ENCODE measurements at places on chromosomes 4 and X.
A peak's percentile ranks its signal among the peaks of the same experiment; 100 is the strongest.

GRCh38 chr4:957581-958313 is 15.6 kb downstream of the DGKQ start:
- DNase-seq, result no peak

DNA sequence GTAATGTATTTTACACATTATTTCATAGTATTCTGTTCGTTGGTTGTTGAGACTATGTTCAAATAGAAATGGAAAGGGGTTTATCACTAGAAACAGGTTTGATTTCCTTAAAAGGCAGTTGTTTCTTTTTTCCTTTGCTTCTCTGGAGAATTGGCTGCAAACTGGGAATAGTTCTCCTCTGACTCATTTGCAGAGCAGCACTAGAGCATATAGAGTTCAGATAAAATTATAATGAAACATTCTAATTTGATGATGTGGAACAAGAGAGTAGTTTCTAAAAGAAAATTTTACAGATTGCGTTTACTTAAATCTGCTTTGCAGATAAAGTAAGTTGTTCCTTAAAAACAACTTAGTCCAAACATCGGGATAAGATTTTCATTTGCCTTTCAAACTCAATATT is 29.7 kb downstream of the SYNPO2 start:
- peak; percentile 83 for DNase-seq

GRCh38 chrX:44330227-44330626 is 13.2 kb downstream of the EFHC2 start:
- DNase-seq, result no peak

DNA sequence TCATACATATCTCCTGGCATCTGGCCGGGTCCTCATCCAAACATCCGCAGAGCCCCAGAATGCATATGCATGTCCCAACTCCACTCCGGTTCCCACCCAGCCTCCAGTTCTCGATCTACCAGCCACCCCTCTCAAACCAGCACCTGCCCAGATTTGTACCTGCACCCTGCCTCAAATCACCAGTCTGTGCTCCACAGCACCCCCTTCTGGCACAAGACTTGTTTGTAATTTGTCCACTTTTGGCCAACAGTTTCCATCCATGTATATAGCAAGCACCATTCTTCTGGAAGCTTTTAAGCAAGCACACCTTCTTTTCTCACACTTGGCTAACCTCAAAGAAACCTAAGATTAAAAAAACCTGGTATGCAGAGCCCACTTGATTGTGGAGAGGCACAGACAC is 644.1 kb downstream of the MID1IP1 start:
- DNase-seq, result no peak

GRCh38 chr4:165079476-165079875 is 25.8 kb downstream of the TRIM75 start:
- DNase-seq, result no peak

DNA sequence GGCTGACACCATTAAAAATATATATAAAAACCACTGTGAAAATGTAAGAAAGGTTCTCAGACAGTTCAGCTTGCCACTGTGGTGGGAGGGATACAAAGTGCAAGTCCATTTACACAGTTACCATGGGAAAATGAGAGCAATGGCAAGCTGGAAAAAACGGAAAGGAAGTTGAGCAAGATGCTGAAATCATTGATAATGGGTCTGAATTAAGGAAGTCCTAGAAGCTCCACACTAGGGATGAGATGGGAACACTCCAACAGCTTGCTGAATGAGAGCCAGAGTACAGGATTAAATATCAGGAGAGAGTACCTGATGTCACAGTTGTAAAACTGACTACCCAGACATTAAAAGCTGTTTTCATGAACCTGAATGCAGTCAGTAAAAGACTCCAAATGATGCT is 218.6 kb downstream of the PRDM5 start:
- no peak for DNase-seq

DNA sequence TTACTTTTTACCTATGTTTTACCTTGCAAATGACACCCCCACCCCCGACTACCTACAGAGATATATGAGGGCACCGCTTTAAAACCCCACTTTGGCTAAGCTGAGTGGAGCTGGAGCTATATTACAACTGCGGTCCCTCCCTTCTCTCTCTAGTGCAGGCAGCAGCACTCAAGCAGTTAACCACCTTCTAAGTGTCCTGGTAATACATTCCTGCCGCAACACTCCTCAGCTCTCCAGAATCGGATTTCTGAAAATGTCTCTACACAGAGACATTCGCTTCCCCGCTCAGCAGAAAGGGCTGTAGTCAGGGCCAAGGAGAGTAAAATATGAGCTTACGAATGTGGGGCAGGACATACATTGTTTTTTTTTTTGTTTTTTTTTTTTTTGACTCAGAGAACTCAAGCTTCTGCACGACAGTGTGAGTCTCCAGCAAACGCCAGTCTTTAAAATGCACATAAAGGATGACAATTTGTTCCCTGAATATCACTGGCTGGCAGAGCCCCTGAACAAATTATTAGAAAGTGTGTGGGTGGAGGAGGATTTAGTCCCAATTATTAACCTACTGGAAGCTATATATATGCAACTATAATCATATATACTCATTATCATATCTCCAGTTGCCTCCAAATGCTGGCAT is 287.0 kb upstream of the TET2 start:
- peak; percentile 0 for DNase-seq

DNA sequence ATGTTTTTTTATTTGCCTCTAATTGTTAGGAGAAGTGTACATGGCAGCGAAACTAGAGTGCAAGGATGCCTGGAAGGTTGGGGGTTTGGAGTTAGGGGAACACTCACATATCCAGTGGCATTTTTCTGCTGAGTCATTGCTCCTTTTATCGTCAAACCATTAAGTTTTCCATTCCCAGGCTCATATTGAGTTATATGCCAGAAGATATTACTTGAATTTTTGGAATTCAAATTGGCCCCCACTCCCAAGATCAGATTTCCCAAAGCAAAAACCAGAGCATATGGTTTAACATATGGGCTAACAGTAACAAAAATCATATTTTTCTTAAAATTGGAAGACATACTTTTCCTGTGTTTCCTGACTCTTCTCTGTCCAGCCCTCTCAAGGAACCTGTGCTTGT is 152.7 kb downstream of the FSTL5 start:
- no peak for DNase-seq

DNA sequence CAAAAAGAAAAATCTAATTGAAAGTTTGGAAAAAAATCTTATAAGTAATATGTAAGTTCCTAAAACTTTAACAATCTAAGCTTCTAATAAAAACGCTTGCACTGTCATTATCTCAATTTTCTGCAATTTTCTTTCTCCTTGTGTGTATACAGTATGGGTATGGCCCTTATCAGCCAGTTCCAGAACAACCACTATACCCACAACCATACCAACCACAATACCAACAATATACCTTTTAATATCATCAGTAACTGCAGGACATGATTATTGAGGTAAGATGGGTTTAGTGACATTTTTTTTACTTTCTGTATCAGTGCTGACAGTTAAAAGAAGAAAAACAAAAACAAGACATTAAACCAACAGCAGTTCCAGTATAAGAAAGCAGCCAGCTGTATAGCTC is 4.9 kb downstream of the STATH start:
- no peak for DNase-seq

GRCh38 chr4:8577972-8578371 is 2.2 kb upstream of the GPR78 start:
- no peak for DNase-seq

DNA sequence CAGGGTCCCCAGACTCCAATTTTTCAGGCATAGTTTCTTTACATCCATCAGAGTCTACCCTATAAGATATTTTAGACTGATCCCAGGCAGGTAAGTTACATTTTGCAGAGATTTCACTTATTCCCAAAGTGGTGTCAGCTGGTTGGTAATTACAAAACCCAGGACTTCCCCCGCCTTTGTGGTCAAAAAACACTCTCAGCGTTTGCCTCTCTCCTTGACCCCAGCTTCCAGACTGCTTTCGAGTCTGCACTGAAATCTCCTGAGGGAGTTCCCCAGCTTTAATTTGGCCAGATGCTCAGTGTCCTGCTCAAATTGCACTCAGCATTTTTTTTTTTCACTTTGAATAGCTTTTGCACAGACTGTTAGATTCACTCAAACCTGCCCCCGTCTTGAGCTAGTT is 11.2 kb upstream of the AMOT start:
- DNase-seq, result peak; percentile 36

DNA sequence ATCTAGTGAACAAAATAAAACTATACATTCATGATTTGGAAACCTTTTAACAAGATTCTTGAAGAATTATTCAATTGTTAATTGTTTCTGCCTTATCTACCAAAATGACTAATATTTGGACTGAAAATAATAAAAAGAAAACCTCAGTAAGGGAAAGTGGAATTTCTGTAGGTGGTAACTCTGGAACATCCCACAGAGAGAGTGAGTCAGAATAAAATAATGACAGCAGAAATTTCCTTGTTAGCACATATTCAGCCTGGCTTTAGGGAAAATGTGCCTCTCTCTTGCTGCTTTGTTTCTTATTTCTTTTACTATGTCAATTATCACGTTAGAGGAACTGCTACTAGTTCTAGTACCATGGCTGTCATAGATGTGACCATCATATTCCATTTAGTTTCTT is 421.5 kb upstream of the GNPDA2 start:
- peak; percentile 13 for DNase-seq

All from GM23248 (cell line).